ENCODE measurements at places on chromosomes 4 and X. TPM values are rescaled to one million over a fixed set of nuclear protein-coding genes. Genes with fewer than 3 reads are reported as not detected.
A peak's percentile ranks its signal among the peaks of the same experiment; 100 is the strongest.

The COL4A6 gene
- not detected for polyA plus RNA-seq

The MGARP gene
- polyA plus RNA-seq: 0.32 TPM

The GUCY1B1 gene
- polyA plus RNA-seq: not detected

The IL2 gene
- polyA plus RNA-seq: not detected

The GRK4 gene
- polyA plus RNA-seq: 1.7 TPM

The SHROOM3 gene
- polyA plus RNA-seq: not detected

The GYPA gene
- not detected for polyA plus RNA-seq

The CT45A1 gene
- polyA plus RNA-seq: not detected

The GASK1B gene
- 0.14 TPM for polyA plus RNA-seq

The C4orf54 gene
- polyA plus RNA-seq: not detected

The ANKRD50 gene
- 0.83 TPM for polyA plus RNA-seq

The SERTM2 gene
- not detected for polyA plus RNA-seq

The RTL3 gene
- not detected for polyA plus RNA-seq

The NUDT10 gene
- not detected for polyA plus RNA-seq

The AFP gene
- not detected for polyA plus RNA-seq

The ZNF732 gene
- not detected for polyA plus RNA-seq

The DUSP9 gene
- polyA plus RNA-seq: not detected

The CHRDL1 gene
- polyA plus RNA-seq: 0.16 TPM

- no peak for DNase-seq
Observed at GRCh38 chr4:137775701-137776100, 243.4 kb upstream of the PCDH18 start.

- DNase-seq: no peak
Observed at GRCh38 chr4:65893957-65894755, 223.9 kb upstream of the EPHA5 start.

DNA sequence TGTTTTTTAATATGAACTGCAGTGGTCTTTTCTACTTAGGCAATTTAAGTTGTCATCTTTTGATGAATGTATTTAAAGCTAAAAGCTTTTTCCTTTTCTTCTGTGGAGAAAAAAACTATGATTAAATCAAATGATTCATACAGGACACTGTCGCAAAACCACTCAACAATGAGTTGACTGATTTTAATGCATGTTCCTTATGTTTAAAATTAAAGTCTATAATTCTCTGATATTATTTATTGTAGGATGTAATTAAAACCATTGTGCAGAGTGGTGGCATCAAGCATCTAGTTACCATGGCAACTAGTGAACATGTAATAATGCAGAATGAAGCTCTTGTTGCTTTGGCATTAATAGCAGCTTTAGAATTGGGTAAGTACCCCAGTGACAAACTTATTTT is 172.5 kb downstream of the RAP1GDS1 start:
- DNase-seq: no peak

GRCh38 chrX:100410901-100411801 is 1.1 kb upstream of the PCDH19 start:
- no peak for DNase-seq

DNA sequence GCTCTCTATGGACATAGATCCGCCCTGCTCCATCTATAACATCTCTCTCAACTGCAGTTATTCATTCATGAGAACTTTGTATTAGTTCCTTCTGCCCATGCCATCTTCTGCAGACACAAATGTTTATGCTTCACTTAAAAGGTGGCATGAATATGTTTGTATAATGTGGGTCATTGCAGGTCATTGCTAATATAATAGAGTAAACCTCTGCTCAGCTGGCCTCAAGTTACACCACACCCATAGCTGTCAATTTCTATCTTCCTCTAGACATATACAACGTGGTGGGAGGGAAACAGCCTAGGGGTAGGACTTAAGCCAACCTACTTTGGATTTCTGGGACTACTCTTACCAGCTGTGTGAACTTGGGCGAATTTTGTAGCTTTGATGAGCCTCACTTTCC is 129.8 kb downstream of the ATXN3L start:
- no peak for DNase-seq

GRCh38 chr4:140240237-140240636 is 86.3 kb upstream of the MAML3 start:
- DNase-seq: no peak

GRCh38 chr4:73817341-73817740 is 19.1 kb upstream of the CXCL6 start:
- no peak for DNase-seq

GRCh38 chr4:73213916-73214653 is 44.5 kb downstream of the ANKRD17 start:
- DNase-seq: no peak

GRCh38 chr4:85867271-85867670 is 392.3 kb downstream of the ARHGAP24 start:
- DNase-seq: no peak

DNA sequence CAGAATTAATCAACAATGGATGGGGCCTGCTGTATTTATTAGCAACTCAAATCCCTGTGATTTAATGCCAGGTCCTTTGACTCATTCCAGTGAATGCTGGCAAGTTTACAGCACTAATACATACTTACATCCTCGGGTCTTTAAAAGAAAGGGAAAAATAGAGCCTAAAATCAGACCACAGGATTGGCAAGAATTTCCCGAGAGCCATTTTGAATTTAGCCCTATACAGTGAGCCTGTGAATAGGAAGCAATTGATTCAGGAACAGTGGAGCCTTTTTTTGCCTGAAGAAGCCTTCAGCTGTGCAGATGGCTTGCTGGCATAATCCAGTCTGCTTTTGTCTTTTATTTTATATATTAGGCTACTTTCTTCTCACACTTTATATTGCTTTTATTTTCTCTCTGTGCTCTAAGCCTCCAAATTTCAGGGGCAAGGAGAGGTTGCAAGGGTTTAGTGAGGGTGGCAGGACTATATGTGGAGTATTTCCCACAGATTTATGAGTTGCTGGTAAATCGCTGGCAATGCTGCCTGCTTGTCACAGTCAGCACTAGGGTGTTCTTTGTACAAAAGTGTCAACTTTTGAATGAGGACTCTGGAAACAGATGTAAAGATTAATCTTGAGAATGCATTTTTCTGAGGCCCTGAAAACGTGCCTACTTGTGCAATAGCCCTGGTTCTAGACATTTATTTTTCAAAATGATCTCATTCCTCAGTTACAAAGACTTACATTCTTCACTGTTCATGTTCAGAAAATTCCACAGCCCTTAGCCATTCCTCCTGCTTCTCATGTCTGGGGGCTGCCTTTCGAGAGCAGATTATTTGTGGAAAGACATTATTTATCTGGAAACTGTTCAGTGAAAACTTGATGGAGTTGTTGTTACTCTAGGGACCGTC is 303.5 kb downstream of the SPRY1 start:
- DNase-seq: no peak

DNA sequence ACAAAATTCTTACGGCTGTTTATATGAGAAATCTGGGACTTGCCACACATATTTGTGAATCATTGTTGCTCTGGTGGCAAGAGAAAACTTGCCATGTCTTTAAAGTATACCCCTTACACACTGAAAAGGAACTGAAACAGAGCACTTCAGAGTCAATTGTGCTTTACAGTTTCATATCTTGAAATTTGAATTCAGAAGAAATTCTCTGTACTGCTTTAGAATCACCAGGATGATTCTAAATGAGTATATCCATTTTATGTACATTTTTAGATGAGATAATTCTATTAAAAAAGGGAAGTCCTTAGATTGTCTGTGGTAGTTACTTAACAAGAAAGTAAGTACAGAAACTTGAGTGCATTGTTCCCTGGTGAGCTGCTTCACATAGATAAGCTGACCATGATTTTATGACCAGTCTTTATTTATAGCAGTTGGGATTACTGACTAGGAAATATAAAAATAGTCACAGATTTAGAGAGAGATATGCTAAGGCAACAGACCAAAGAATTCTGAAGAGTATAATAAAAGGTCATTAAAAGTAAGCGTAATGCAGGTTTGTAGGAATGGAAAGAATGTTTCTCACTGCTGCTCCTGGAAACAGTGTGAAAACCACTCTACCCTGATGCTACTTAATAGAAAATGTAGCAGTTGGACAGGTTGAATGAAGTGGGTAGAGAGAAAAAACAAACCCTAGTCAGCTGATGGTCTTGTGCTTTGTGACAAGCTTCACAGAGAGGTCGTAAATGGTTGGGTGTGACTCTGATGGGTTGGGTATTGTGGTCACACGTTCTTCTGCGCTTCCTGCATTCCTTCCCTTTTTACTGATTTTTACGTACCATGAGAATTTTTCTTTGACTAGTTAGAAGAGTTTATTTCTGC is 41.0 kb downstream of the FNIP2 start:
- peak; percentile 49 for DNase-seq

DNA sequence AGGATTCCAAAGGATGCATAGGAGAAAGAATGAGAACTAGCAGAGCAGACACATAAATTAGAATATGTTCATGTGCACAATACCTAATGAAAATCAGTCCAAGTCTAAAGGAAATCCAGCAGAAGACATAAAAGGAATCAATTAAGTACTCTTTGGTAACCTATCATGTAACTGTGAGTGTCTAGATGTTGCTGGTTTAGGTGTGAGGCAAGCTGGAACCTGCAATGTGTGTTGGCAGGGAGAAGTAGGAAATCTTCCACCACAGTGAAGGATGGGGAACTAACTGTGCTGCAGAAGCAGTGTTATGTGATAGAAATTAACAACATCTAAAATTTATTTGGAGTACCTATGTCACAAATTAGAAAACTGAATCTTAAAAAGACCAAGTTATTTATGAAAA is 330.8 kb upstream of the DKK2 start:
- DNase-seq: no peak

DNA sequence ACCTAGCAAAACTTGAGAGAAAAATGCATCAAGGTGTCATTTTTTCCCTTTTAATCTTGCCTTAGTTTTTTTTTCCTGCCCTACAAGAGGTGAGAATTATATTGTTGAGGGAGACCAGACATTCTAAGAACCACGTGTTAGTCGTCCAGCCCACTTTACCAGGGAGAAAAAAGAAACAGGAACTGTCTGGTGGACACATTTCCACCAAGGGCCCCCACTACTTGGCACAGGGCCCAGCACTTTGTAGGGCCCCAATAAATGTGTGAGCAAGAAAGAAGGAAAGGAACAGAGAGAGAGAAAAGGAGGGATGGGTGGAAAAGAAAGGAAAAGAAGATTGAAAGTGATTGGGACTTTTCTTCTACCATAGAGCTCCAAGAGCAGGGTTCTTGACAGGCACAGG is 3.9 kb upstream of the EGFL6 start:
- no peak for DNase-seq

GRCh38 chrX:65607070-65607742 is 60.2 kb upstream of the MSN start:
- DNase-seq: no peak

DNA sequence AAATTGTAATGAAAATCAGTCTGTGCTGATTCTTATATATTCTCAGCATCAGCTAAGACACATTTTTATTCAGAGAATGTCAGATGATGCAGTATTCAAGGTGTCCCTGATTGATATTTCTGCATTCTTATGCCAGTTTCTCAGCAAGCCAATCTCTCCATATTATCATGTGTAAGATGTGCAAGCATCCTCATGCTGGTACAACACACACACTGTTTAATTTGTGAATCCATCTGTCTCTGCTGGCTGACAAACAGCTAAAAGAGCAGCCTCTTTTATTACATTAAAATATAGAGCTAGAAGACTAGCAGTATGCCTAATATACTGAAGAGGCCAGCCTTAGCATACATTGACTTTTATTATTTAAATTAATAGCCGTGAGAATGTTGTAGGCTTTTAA is 502.9 kb upstream of the GNPDA2 start:
- no peak for DNase-seq

- no peak for DNase-seq
Observed at GRCh38 chrX:112654871-112655270, 24.9 kb downstream of the LHFPL1 start.

- no peak for DNase-seq
Observed at GRCh38 chr4:141180991-141181761, 39.5 kb upstream of the ZNF330 start.

DNA sequence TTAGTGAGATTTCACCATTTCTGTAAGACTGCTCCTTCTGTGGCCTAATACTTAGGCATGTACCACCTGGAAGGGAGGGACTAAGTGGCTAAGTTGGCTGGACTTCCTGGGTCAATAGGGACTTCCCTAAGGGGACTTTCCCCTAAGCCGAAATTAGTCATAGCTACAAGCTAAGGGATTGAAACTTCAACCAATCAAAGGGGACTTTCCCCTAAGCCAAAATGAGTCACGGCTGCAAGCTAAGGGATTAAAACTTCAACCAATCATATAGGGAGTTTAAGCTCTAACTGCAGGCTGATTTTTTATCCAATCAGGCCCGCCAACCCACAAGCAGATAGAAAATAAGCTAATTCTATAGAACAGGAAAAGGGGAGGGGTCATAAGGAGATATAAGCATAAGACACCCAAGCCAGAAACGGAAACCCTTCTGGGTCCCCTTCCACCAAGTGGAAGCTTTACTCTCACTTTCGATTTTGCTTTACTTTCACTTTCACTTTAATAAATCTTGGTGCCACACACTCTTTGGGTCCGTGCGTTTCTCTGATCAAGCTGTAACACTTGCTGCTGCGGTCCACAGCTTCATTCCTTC is 382.8 kb downstream of the KLHL4 start:
- DNase-seq: no peak

- peak; percentile 29 for DNase-seq
Observed at GRCh38 chr4:48578132-48578968, 88.3 kb downstream of the ZAR1 start.

DNA sequence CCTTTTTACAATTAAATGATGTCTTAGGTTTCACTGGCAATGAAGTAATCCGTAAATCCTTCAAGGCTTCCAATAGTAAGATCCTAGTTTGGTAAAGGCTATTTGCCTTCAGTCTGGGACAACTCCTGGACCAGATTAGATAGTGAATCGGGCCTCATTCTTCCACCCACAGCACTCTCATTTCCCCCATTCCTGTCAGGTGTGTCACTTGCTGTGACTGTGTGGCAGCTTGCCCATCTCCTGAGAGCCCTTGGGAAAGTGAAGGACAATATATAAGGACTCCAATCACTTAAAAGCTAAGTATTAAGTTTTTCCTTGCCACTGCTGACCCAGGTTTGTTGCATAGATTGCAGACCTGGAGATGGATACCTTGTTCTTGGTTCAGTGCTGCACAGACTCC is 3.3 kb upstream of the GASK1B start:
- no peak for DNase-seq

DNA sequence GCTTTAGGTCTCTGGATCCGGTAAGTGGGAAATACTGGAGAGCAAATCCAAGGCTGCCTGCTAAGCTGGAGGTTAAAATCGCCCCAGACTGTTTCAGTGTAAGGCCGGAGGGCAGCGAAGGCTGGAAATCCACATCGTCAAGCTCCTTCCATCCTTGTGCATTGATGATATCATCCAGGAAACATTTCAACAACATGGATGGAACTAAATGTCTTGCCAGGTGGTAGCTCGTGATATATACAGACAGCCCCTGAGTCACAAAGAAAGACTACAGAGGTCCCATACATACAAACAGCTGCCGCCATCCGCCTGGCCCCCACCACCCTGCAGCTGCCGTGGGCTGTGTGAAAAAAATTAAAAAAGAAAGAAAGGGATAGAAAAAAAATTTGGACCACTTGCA is 148.9 kb upstream of the RBPJ start:
- DNase-seq: no peak

GRCh38 chr4:123856689-123857545 is 460.3 kb downstream of the SPRY1 start:
- DNase-seq: no peak

GRCh38 chr4:124686279-124686678 is 26.3 kb downstream of the ANKRD50 start:
- DNase-seq: no peak

GRCh38 chrX:397575-397974 is 10.9 kb upstream of the PPP2R3B start:
- no peak for DNase-seq
